HS-5 (cell line): ENCODE measurements at places on chromosomes 2 and 18.
A peak's percentile ranks its signal among the peaks of the same experiment; 100 is the strongest.

- no peak for DNase-seq
Observed at GRCh38 chr18:63888470-63889190, 1.1 kb downstream of the SERPINB2 start.

DNA sequence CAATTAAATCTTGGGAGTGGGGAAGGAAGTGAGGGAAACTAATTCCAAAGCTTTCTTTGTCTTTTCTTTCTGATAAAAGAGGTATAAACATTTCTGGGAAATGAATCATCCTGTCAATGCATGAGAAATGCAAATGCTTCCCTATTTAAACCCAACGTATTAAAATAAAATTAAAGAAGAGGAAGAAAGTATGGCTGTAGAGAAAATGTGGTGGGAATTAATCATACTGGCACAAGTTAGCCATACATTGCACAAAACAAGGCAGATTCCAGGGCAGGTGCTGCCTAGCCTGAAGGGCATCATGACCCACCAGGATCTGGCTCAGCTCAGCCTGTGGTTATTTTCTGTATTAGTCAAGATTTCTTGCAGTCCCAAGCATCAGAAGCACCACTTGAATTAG lies 338.0 kb downstream of the NYAP2 start:
- DNase-seq = peak; percentile 46

DNA sequence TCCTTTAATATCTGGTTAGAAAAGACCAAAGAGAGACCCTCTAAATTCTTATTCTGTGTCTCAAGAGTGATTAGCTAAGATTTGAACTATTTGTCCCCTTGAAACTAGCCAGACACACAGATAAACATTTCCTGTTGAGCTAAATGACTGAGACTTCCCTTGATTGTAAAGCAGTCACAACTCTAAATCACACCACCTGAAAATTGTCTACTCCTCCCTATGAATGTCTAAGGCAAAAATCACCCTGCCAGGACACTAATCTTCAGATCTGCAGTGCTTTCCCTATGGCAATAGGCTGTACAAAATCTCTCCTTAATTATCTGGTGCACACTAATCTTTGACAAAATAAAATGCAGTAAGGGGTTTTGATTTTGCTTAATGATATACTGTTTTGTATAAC lies 200.5 kb upstream of the GULP1 start:
- DNase-seq = no peak

- DNase-seq = no peak
Observed at GRCh38 chr18:74715865-74716712, 118.4 kb downstream of the ZNF407 start.

DNA sequence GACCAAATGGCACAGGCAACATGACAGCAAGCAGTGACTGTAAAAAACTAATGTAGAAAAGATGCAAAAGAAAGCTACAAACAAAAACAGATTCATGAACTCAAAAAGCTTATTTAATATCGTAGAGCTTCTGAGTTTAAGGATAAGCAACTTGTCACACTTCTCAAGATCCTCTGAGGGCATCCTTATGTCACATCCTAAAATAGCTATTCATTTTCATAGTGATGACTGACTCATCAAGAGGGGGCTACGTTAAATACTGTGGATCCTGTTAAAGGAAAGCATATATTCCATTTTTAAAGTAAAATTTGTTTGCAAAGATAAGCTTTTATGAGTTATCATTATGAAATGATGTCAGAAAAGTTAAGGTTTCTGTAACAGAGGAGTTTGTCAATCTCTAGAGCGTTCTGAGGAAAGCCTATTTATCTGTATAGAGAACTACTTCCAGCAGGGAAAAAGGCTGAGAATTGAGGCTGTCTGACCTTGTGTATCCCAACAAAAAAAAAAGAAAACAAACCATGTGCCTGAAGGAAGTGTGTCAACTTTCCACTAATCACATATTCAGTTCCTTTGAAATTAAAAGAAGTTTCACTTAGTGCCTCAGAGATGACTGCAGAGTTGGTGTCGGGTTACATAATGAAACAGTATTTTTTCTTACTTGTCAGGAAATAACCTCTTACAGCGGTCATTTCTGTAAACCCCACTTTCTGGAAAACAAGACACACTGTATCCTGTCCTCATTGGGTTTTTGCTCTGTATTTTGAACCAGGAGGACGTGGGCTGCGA lies 115.5 kb downstream of the ESCO1 start:
- no peak for DNase-seq

GRCh38 chr2:96551605-96552314 lies 15.2 kb downstream of the ARID5A start:
- DNase-seq = no peak

GRCh38 chr2:20108655-20109396 lies 57.4 kb upstream of the LAPTM4A start:
- DNase-seq = peak; percentile 34

DNA sequence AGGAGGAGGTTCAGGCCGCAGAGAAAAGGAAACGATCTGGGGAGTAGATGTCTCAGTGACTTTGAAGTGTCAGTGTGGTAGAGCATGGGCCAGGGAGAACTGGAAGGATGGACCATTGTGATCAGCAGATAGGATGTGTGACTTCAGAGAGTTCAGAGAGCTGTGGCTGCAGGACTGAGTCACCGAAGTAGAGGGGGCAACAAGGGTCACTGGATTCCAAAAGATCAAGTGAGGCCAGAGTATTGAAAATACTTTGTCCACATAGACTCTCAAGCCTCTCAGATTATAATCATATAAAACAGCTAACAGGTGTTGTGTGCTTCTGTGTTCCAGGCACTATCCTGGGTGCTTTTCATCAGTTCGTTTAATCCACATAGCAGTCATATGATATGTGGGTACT lies 99.4 kb downstream of the CRIM1 start:
- DNase-seq = no peak

DNA sequence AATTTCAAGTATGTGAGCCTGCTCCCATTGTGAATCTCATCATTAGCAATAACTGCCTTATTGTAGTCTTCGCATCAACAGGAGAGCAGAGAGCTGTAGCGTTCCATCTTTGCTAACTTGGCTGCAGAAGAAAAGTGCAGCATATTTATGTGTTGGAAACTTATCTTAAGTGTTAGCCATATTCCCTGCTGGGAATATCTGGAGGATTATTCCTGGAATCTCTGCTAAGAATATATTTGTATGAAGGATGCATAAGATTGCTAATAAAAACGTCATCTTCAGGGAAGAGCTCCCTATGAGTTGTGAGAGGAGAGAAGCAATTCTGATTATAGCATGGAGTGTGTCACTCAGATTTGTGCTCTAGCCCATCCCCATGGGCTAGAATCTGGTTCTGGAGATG lies 115.1 kb upstream of the REG3G start:
- DNase-seq = no peak

DNA sequence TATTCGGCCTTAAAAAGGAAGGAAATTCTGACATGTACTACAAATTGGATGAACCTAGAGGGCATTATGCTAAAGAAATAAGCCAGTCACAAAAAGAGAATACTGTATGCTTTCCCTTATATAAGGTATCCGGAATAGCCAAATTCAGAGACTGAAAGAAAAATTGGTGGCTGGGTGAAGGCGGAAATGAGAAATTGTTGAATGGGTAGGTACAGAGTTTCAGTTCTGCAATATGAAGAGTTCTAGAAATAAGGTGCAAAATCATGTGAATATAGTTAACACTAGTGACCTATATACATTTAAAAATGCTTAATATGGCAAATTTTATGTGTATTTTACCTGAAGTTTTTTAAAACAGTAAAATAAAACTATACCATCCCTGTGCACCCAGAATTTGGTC lies 43.1 kb downstream of the RMP24 start:
- DNase-seq = no peak

- DNase-seq = no peak
Observed at GRCh38 chr2:99898336-99899048, 243.9 kb downstream of the AFF3 start.

- no peak for DNase-seq
Observed at GRCh38 chr2:133197156-133197555, 371.1 kb downstream of the NCKAP5 start.

DNA sequence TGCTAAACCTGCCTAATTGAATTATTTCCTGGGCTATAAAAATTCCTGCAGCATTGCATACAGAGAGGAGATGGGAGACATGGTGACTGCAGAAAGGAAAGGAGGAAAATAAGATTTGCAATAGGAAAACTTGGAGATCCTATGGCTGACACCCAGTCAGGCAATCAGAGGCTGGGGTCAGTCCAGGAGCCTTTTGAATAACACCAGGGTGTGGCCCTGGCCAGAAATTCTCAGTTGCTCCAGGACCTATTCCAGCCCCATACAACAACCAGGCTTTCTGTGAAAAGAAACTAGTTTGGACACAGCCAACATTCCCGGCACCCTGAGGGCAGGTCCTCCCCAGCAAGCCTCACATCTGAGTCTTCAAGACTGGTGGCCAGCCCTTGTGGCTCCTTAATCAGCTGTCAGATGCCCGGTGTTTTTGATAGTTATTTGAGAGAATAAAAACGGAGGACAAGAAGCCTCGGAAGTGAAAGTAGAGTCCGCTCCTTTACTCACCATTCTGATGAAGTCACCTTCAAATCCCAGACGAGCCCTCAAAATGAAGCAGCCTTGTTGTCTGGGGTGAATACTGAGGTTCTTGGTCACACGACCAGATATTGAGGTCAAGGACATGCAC lies 31.1 kb upstream of the GMCL1 start:
- no peak for DNase-seq

- DNase-seq = no peak
Observed at GRCh38 chr2:241895712-241896641, 26.4 kb downstream of the RTP5 start.

- no peak for DNase-seq
Observed at GRCh38 chr2:15870565-15870964, 69.8 kb upstream of the MYCN start.

DNA sequence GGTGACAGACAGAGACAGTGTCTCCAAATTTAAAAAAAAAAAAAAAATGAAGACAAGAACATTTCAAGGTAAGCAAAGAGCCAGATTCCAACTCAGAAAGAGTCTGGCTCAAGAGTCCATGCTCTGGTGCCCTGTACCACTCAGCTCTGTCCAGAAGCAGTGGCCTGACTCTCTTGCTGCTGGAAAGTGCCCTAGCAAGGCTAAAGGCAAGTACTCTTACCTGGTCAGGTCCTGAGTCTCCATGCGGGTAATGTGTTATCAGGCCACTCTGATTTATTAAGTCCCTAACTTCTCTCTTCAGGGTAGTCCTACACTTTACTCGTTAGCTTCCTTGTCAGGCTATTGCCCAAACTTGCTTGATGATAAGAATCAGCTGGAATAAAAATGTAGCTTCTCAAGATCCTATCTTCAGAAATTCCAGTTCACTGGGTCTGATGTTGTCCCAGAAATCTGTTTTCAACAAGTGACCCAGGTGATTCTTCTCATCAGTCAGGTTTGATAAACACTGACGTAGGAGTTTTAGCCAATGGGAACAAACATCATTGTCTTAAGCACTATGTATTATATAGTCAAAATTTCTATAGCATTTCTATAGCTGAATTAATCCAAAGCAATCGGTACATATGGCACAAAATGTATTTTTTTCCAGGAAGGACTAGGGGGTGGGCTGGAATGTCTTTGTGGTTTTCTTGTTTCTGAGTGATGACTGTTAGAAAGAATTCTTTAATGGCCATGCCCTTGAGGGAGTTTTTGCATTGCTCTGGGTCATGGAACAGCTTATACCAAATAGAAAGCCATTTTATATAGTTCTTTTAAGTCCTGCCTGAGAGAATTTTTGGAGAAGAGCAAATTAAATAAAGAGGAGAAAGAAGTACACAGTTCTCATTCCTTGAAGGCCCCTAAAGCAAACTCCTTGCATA lies 139.9 kb upstream of the DNMT3A start:
- DNase-seq = no peak

DNA sequence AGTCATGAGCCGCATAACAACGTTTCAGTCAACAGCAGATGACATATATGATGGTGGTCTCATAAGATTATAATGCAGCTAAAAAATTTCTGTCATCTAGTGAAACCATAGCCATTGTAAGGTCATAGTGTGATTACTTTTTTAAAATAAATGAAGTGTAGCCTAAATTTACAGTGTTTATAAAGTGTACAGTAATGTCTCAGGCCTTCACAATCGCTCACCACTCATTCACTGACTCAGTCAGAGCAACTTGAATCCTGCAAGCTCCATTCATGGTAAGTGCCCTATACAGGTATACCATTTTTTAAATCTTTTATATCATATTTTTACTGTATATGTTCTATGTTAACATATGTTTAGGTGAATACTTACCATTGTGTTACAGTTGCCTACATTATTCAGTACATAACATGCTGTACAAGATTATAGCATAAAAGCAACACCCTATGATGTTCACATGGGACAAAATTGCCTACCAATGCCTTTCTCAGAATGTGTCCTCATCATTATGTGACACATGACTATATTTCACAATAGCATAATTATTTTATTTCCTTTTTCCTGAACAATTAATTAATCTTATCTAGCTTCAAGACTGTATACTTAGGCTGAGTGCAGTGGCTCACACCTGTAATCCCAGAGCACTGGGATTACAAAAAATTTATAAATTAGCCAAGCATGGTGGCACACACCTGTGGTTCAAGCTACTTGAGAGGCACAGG lies 1115.9 kb upstream of the ZEB2 start:
- DNase-seq = no peak

GRCh38 chr18:56139792-56140254 lies 498.6 kb downstream of the TXNL1 start:
- DNase-seq = no peak

DNA sequence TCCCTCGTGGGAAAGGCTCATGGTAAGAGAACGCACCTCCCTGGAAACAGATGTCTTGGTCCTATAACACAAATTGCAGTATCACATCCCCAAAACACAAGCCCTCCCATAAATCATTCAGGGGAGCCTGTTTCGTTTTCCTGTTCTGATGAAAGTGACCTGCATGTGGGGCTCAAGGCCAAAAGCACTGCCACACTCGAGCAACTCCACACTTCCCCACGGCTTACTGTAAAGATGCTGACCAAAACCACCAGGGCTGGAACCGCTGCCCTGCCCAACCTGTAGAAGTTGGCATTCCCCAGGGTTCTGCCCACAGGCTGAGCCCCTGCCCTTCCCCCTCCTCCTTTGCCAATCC lies 139.7 kb downstream of the BCL11A start:
- no peak for DNase-seq

GRCh38 chr2:230602562-230603230 lies 109.9 kb upstream of the CAB39 start:
- DNase-seq = no peak

DNA sequence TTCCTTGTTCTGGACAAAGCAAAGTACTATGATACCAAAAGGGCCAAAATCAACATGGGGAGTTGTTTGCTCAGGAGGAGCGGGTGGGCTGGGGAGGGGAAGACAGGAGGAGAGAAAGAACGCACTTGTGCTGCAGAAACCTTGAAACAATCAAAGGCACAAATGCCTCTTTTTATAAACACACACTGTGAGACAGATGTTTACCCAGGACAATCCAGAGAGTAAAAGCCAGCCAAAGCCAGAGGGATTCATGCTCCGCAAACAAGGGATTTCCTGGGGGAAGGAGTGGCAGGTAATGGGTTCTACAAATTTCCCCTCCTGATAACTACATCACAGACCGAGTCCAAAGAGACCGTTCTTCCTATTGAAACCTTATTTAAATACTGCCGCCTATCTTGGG lies 323.5 kb upstream of the SKOR2 start:
- DNase-seq = no peak

DNA sequence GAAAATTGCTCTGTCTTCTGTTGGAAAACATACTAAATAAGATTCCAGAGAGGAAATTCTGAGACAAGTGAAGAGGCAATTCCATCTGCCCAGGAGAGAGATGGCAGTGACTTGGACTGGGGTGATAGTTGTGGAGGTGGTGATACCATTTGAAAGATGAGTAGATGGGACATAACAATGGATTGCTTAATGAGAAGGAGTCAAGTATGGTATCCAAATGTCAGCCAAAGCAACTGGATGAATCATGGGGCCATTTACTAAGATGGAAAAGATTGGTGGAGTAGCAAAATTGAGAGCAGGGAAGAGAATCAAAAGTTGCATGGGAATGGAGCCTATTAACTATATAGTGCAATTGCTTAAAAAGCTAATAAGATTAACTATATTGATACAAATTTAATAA lies 222.1 kb downstream of the ETAA1 start:
- DNase-seq = no peak
